ENCODE measurements at places on chromosomes 12 and 14.

GRCh38 chr12:114478865-114479264, 72.9 kb upstream of the TBX5 start:
- DNase-seq, result no peak

DNA sequence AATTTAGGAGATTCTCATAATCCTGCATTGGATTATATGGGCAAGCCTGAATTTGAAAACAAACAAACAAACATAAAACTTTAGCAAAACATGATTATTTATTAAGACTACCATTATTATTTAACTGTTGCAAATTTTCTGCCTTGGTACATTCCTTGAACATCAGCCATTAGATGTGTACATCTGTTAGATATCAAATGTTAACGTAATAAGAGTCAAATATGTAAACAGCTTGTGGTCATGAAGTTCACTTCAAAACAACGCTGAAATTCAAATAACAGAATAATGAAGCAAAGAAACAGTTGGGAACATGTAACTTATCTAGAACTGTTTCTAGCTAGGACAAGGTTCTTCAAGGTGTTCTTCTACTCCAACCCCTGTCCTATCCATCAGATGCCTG, 14.3 kb upstream of the TMX1 start:
- DNase-seq, result peak; percentile 7

DNA sequence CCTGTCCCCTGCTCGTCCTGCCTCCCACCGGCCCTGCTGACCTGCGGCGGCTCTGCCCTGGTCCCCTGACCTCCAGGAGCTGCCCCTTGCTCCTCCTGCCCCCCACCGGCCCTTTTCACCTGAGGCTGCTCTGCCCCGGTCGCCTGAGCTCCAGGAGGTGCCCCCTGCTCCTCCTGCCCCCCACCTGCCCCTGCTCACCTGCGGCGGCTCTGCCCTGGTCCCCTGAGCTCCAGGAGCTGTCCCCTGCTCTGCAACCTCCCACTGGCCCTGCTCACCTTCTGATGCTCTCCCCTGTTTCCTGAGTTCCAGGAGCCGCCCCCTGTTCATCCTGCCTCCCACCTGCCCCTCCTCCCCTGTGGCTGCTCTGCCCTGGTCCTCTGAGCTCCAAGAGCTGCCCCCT, 101.3 kb downstream of the TMEM121 start:
- no peak for DNase-seq

DNA sequence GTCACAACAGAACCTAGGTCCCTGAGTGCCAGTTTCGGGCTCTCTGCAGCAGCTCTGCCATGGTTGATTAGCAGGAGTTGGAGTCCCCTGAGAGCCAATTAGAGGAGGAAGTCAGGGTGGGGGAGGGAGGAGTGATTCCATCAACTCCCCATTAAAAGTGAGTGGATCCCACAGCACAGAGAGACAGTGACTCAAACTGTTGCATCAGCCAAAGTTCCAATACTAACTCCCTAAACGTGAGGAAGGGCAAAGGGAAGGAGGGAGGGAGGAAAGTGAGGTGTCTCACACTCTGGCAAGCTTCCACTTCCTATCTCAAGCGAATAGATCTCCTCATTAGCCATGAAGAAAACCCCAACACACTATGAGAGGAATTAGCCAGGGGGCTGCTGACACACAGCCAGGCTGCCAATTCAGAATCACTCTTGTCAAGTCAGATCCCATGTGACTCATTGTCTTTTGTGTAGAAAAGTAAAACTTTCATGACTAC, 23.6 kb downstream of the OR11H4 start:
- peak; percentile 85 for DNase-seq

DNA sequence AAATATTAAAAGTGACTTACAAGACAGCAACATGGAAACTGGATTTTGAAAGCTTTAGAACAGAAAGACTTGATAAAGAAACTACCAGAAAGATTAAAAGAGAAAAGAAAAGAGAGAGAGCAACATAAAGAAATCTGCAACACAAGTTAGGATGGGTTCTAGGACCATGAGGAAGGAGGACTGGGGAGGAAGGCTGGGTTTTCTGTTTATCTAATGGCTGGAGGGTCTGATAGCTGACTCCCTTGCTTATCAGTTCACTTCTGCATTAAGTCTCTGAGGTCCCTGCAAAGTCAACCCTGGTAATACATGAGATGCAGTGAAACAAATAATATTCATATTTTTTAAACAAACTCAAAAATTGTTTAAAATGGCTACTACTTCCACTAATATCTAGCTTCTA, 90.1 kb downstream of the RPAP3 start:
- no peak for DNase-seq

DNA sequence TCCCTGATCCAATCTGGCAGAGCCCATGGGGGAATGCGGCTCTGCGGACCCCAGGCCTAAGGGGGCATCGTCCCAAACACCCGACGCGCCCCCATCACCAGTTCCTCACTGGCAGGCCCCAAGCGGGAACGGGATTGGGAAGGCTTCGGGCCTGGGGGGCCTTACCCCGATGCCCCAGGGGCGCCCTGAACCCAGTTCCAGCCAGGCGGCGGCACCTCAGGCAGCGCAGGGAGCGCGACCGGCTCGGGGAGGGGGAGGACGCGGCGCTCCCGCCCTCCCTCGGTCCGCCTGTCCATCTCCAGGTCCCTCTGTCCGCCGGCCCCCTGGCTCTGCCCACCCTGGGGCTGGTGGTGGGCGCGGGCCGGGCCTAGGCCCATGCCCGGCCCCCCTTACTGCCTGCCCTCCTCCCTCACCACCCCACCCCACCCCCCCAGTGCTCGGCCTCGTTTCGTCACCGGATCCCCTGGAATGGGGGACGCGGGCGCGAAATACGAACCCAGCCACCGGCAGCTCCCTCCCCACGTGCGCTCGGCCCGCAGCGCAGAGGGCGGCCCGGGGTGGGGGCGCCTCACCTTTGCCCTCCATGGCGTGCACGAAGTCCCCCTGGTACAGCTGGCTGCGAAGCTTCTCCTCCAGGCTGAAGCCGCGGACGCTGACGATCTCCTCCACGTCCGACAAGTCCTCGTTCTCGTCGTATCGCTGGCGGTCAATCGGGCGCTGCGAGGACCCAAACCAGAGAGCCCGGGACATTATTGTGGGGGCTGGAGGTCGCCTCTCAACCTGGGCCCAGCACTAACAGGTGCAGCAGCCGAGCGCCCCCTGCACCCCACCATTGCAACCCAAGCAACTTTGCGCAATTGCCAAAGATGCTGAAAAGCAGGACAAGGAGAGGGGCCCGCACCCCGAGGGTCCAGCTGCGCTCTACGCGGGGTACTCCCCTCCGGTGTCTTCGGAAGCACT, 2.3 kb downstream of the KDM2B start:
- peak; percentile 62 for DNase-seq

DNA sequence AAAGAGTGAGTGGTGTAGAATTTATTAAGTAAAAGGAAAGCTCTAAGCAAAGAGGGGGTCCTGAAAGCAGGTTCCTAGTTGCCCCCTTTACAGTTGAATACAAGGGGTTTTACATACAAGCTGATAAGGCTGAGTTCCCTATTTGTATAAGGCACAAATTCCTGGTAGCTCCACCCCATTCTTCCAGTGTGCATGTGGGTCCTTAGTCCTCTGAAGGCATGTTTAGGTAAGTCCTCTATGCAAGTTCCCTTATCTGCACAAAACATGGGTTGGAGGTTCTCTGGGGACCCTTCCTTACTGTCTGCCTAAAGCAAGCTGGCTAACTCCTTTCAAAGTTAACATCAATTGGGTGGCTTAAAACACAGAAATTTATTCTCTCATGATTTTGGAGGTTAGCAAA, 2.9 kb upstream of the FAR2 start:
- no peak for DNase-seq

- DNase-seq, result no peak
Observed at GRCh38 chr12:89547101-89547500, 21.3 kb upstream of the POC1B start.

DNA sequence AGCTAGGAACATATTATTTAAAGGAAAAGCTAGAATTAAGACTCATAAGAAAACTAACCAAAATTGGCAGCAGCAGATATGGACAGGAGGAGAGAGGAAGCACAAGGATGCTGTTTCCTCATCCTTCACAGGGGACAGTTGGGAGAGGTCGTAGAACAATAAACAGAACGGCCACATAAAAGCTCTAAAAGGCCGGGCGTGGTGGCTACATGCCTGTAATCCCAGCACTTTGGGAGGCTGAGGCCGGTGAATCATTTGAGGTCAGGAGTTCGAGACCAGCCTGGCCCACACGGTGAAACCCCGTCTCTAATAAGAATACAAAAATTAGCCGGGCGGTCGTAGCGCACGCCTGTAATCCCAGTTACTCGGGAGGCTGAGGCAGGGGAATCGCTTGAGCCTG, 10.5 kb downstream of the TCL1B start:
- DNase-seq, result no peak

DNA sequence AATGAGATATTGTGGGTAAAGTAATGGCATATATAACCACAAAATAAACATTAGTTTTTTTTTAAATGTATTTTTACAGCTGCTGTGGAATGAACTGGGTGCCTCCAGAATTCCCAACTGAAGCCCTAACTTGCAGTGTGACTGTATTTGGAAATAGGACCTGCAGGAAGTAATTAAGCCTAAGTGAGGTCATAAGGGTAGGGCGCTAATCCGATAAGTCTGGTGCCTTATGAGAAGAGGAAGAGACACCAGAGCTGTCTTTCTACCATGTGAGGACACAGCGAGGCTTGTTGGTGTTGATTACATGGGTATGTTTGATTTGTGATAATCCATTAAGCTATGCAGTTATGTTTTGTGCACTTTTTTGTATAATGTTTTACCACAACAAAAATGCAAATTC, 136.8 kb downstream of the TPH2 start:
- DNase-seq, result no peak

DNA sequence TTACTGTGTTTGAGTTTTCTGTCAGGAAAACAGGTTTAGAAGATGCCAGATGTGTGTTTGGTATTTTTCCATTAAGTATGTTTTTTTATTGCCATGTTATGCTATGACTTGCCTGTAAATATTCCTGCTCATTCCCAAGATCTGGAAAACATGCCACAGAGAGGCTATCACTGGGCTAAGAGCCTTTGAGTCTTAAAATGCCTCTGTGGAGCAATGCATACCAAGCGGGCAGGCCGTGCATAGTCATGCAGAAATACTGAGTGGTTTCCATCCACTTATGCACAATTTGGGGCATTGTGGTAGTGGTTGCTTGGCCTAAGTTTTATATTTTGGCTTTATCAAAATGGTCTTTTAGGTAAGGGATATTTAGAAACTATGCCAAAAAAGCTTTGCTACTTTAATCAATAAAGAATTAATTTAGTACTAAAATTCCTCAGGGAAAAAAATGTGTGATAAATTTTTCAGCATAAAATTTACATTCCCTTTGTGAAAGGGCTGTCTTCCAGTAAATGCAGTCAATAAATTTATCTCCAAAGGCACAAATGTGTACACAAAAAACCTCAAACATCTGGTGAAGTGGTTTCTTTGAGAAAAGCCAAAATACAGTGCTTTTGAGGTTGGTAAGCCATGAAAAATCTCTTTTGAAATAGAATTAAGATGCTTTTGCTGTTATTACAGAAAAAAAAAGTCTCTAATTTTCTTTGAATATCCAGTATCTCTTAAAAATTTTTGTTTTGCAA, 341.3 kb upstream of the FBXO33 start:
- no peak for DNase-seq

DNA sequence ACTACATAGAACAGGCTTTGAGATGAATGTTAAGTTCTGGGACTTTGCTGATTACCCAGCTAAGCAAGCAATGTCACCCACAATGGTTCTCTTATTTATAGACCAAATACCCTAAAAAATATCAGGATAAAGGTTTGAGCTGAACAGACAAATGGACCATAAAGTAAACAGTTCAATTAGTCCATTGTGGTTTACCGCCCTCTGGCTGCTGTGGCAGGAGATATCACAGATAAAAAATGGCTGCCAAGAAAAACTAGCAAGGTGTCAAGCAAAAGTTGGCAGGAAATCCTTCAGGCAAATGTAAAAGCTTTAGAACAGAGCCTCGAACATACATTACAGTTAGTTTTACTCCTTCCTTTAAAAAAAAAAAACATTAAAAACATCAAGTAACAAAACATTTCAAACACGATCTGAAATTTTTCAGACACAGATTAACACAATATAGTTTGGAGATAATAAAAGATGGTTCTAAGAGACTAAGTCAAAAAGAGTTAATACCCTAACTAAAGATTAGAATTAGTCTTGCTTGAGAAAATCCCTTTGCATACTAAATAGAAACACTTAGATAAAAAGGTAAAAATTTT, 41.3 kb downstream of the MED13L start:
- DNase-seq, result peak; percentile 65

DNA sequence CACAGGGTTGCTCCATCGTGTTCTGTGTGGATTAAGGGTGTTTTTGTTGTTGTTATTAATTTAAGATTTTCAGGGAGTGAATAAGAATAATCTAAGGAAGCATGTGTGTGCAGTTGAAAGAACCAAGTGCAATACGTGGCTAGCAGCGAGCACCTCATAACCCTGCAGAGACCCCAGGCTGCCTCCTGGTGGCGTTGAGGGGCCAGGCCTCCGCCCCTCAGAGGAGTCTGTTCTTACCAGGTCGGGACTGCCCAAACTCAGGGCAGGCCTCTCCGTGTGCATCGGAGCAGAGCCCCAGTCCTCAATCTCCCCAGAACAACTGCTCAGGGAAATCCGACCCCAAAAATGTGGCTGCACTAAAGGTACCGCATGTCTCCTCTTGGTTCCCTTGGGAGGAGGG, 36.8 kb downstream of the IL31 start:
- DNase-seq, result no peak

DNA sequence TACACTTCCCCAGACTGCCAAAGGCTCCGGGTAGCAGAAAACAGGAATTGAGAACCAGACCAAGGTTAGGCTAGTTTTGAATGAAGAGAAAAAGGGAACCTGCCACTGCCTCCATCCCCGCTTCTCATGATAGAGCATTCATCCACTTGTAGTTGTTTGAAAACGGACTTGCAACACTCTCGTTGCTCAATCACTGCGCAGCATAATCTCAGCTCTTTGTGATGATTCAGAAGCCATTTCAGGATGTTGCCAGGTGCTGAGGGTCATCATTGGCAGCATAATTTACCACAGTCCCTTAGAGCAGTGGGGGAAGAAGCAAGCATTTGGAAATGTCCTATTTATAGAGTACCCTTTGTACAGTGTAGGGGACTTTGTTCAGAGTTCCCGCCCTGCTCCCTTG, 25.6 kb downstream of the KCNK13 start:
- DNase-seq, result peak; percentile 45

All from EH (cell line).